SJCRH30 (cell line): ENCODE measurements at places on chromosomes 12 and 14. TPM values are rescaled to one million over a fixed set of nuclear protein-coding genes. Genes with fewer than 3 reads are reported as not detected.
A peak's percentile ranks its signal among the peaks of the same experiment; 100 is the strongest.

Gene RASSF3
- 25.3 and 27.2 TPM in 2 replicates for total RNA-seq

Gene LRRC74A
- total RNA-seq, result not detected in 2 replicates

Gene C12orf76
- 12.3 and 13.1 TPM in 2 replicates for total RNA-seq

Gene ZFHX2
- total RNA-seq, result 0.04 and 0.05 TPM in 2 replicates

Gene TTLL5
- 28.2 and 28.8 TPM in 2 replicates for total RNA-seq

Gene OR4E2
- total RNA-seq, result not detected in 2 replicates

Gene PRR4
- total RNA-seq, result 3.3 TPM in 2 replicates

Gene PRB3
- total RNA-seq, result not detected in 2 replicates

Gene BRF1
- total RNA-seq, result 29.3 and 31.4 TPM in 2 replicates

Gene NYNRIN
- 11.9 and 12.1 TPM in 2 replicates for total RNA-seq

Gene TCL1B
- not detected in 2 replicates for total RNA-seq

DNA sequence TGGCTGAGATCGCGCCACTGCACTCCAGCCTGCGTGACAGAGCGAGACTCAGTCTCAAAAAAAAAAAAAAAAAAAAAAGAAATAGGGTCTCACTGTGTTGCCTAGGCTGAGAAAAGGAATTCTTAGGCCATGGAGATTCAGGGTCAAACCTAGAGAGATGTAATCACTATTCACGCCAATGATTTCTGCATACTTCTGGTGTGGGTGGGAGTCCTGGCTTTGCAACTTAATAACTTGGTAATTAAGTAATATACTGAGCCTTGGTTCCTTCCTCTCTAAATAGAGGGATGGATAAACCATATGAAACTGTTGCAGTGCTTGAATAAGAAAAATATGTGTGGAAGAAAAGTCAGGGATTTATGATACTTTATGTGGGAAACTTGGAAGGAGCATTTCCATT is 2.7 kb downstream of the ZNF410 start:
- H3K27me3 ChIP-seq, result no peaks in the 10 kb centered on the region
- no peaks in the 10 kb centered on the region for H3K4me1 ChIP-seq
- no peak overlapping the region for H3K27ac ChIP-seq
- H3K36me3 ChIP-seq, result peaks cover 15% of the 10 kb centered on the region
- no peak for DNase-seq
- H3K4me3 ChIP-seq, result no peak overlapping the region

- no peaks in the 10 kb centered on the region for H3K36me3 ChIP-seq
- H3K4me3 ChIP-seq, result no peak overlapping the region
- no peaks in the 10 kb centered on the region for H3K4me1 ChIP-seq
- H3K27me3 ChIP-seq, result no peaks in the 10 kb centered on the region
- DNase-seq, result no peak
These were observed 94.0 kb upstream of the RMST start for GRCh38 chr12:97368462-97369163.

DNA sequence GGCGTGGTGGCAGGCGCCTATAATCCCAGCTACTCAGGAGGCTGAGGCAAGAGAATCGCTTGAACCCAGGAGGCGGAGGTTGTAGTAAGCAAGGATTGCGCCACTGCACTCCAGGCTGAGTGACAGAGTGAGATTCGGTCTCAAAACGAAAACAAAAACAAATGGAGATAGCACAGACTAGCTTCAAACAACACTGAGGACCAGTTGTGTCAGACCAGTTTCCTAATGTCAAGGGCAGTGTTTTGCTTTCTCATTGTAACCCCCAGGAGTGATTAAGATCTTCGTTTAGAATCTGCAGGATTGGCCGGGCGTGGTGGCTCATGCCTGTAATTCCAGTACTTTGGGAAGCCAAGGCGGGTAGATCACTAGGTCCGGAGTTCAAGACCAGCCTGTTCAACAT is 18.5 kb downstream of the RPGRIP1 start:
- DNase-seq, result no peak
- no peak overlapping the region for H3K4me3 ChIP-seq
- no peaks in the 10 kb centered on the region for H3K4me1 ChIP-seq
- H3K27ac ChIP-seq, result no peak overlapping the region
- no peaks in the 10 kb centered on the region for H3K36me3 ChIP-seq
- no peaks in the 10 kb centered on the region for H3K27me3 ChIP-seq

DNA sequence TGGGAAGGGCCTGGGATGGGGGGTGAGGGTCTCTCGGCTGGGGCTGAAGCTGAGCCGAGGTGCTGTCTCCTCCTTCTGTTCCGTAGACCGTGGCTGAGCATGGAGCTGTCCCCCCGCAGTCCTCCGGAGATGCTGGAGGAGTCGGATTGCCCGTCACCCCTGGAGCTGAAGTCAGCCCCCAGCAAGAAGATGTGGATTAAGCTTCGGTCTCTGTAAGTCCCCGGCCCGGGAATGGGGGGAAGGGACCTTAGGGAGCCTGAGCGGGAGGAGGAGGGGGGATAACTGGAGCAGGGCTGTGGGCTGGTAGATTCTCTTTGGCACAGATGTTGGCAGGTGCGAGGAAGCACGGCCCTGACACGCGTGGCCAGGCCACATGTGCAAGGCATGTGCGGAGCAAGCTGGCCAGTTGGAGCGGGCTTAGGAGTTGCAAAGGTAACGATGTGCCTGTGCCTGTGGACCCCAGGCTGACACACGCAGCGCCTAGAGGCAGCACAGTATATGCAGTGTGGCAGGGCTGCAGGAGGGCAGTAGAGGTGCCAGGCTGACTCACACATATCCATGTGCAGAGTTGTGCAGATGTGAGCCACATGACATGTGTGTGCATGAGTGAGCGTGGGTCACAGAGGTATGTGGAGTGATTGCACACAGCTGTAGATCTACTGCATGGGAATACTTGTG is 512 bp downstream of the PDE1B start:
- H3K4me3 ChIP-seq, result no peak overlapping the region
- no peaks in the 10 kb centered on the region for H3K36me3 ChIP-seq
- no peak overlapping the region for H3K27ac ChIP-seq
- no peak for DNase-seq
- H3K27me3 ChIP-seq, result peaks cover 4% of the 10 kb centered on the region; the same call in 1 of the 2 replicates

GRCh38 chr12:31872831-31873604 is 86.2 kb upstream of the RESF1 start:
- peak; percentile 56 for DNase-seq
- H3K4me3 ChIP-seq, result no peak overlapping the region
- no peaks in the 10 kb centered on the region for H3K36me3 ChIP-seq
- peaks cover 40% of the 10 kb centered on the region for H3K4me1 ChIP-seq
- peak overlapping the region; percentile 7; the same call in 1 of the 2 replicates for H3K27ac ChIP-seq
- H3K27me3 ChIP-seq, result no peaks in the 10 kb centered on the region

- no peak overlapping the region for H3K27ac ChIP-seq
- H3K4me1 ChIP-seq, result no peaks in the 10 kb centered on the region
- no peak overlapping the region for H3K4me3 ChIP-seq
- DNase-seq, result peak; percentile 26
- H3K27me3 ChIP-seq, result no peaks in the 10 kb centered on the region
- peaks cover 87% of the 10 kb centered on the region for H3K36me3 ChIP-seq
These were observed 31.4 kb upstream of the SNAPC1 start for GRCh38 chr14:61730756-61731373.

DNA sequence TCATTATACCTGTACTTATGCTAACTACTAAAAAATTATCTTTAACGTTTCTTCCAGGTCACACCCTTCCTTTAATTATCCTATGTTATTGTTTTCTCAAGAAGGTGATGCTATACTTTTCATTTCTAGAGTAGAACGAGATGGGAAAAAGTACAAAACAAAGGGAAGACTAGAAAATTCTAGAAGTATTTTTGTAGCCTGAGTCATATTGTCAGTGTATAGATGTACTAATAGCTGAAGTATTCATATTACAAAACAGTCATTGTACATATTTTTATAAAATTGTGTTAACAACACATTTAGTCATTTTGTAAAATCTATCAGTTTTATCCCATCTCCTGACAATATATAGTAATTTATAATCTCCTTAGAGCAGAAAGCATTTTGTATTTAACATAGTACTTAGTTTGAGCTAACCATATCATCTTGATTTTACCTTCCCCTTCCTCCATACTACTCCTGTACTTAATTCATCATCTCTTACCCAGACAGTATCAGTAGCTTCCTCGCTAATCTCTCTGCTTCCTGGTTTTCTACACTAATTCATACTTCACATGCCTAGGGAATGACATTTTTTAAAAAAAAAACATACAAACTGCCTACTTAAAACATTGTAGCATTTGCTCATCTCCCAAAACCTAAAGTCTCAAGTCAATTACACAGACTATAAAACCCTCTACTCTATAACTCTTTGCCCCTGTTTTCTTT is 920.9 kb downstream of the RPS29 start:
- H3K27me3 ChIP-seq, result no peaks in the 10 kb centered on the region
- H3K4me3 ChIP-seq, result no peak overlapping the region
- no peak overlapping the region for H3K27ac ChIP-seq
- H3K36me3 ChIP-seq, result no peaks in the 10 kb centered on the region

DNA sequence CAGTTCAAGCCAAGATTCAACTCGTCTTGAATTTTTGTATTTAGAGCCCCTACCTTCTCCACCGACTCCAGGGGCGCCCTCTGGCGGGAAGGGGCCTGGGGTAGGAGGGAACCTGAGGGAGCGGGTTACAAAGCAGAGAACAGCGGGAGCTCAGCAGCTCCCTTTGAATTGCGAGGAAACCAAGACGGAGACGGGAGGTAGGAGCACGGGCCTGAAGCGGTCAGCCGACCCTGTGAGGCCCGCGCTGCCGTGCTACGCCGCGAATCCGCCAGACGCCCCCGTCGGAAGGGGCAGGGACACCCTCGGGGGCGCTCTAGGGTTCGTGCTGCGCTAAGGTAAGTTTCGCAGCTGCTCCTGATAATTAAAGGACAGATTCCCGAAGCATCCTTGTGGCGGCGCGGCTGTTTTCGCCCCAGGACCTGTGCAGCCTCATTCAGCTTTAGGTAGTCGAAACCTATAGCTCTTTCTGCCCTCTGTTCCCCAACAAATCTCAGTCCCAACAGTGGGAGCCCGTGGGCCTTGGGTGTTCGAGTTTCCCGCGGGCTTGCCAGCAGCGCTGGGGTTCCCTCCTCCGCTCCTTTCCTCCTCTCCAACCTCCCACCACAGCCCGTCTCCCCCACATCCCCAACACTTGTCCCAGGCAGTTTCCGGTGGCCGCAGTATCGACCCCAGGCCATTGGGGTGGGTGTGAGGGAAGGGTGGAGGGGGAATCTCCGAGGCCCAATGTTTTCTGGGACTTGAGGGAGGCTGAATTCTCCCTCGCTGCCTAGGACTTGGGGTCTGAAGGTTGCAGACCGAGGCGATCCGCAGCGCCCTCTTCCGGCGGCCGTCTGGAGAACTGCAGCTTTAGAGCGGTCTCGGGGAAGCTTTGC is 5.1 kb upstream of the NKX2-1 start:
- H3K36me3 ChIP-seq, result no peaks in the 10 kb centered on the region
- H3K27me3 ChIP-seq, result no peaks in the 10 kb centered on the region
- no peak overlapping the region for H3K27ac ChIP-seq
- no peaks in the 10 kb centered on the region for H3K4me1 ChIP-seq

- no peak for DNase-seq
- no peaks in the 10 kb centered on the region for H3K36me3 ChIP-seq
- H3K4me1 ChIP-seq, result peaks cover 31% of the 10 kb centered on the region
- no peaks in the 10 kb centered on the region for H3K27me3 ChIP-seq
These were observed 12.4 kb downstream of the IL22 start for GRCh38 chr12:68240975-68241374.

DNA sequence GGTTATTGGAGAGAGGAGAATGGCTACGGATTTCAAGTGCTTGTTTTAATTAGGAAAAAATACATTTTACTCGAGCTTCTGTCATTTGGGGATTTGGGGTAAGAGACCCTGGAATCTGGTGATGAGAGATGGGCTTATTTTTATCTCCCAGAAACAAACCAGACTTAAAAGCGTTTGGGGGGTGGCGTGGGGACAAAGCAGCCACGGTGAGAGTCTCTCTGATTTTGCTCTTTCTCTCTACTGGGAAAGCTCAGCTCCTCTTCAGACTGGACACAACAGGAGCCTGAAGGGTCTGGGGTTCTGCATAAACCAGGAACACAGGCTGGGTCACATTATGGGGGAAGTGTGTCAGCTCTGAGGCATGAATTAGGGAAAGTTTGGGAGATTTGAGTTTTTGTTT is 3.8 kb downstream of the VSX2 start:
- H3K27ac ChIP-seq, result no peak overlapping the region
- H3K27me3 ChIP-seq, result no peaks in the 10 kb centered on the region
- H3K4me3 ChIP-seq, result no peak overlapping the region
- no peaks in the 10 kb centered on the region for H3K4me1 ChIP-seq
- no peaks in the 10 kb centered on the region for H3K36me3 ChIP-seq
- DNase-seq, result no peak

GRCh38 chr12:38547586-38547985 is 231.0 kb downstream of the ALG10B start:
- H3K27me3 ChIP-seq, result 0 out of 2 replicates have a peak, but pooled peaks cover 3% of the 10 kb centered on the region
- H3K4me1 ChIP-seq, result no peaks in the 10 kb centered on the region
- DNase-seq, result no peak
- H3K27ac ChIP-seq, result no peak overlapping the region

DNA sequence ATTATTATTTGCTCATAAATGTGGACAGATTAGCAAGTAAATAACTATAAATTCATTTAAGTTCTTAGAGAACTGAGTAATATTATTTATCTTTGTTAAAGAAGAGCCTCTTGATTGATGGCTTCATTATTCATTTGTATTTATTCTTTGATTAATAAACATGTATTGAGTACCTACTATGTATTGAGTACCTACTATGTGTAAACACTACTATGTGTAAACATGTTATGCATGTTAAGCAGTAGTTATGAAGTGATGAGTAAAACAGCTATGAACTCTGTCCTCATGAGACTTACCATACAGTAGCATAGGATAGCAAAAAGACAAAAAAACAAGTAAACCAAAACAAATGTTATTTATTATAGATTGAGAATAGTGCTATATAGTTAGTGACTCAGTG is 61.9 kb downstream of the MNAT1 start:
- no peaks in the 10 kb centered on the region for H3K27me3 ChIP-seq
- H3K27ac ChIP-seq, result no peak overlapping the region
- H3K4me3 ChIP-seq, result no peak overlapping the region
- H3K36me3 ChIP-seq, result peaks cover 24% of the 10 kb centered on the region
- DNase-seq, result no peak

DNA sequence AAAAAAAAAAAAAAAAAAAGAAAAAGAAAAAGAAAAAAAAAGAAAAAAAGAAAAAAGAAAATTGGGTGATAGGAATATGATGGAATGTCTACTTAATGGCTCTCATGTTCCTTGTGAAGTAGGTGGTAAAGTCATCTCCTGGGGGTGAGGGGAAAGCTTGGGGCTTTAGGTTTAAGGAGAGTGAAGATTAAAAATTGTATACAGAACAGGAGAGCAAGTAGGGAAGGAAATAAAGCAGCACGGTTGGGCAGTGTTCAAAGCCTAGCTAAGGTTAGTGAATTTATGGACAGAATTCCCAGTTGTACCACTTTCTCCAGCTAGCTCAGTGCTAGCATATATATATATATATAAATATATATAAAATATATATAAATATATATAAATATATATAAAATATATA is 40.0 kb upstream of the SLC2A13 start:
- H3K4me1 ChIP-seq, result no peaks in the 10 kb centered on the region
- H3K36me3 ChIP-seq, result no peaks in the 10 kb centered on the region
- H3K27ac ChIP-seq, result no peak overlapping the region
- no peak for DNase-seq
- H3K27me3 ChIP-seq, result no peaks in the 10 kb centered on the region

GRCh38 chr14:39957290-39957689 is 525.1 kb upstream of the FBXO33 start:
- no peaks in the 10 kb centered on the region for H3K36me3 ChIP-seq
- no peak overlapping the region for H3K4me3 ChIP-seq
- H3K27me3 ChIP-seq, result no peaks in the 10 kb centered on the region
- H3K27ac ChIP-seq, result no peak overlapping the region
- no peaks in the 10 kb centered on the region for H3K4me1 ChIP-seq
- DNase-seq, result no peak

- H3K36me3 ChIP-seq, result peaks cover 10% of the 10 kb centered on the region
- peaks cover 10% of the 10 kb centered on the region for H3K4me1 ChIP-seq
- no peak overlapping the region for H3K4me3 ChIP-seq
- H3K27me3 ChIP-seq, result no peaks in the 10 kb centered on the region
- H3K27ac ChIP-seq, result no peak overlapping the region
- DNase-seq, result no peak
These were observed 19.1 kb downstream of the VRK1 start for GRCh38 chr14:96816281-96816680.
